ENCODE measurements at places on chromosomes 3 and 15. TPM values are rescaled to one million over a fixed set of nuclear protein-coding genes. Genes with fewer than 3 reads are reported as not detected.

- DNase-seq: no peak
These were observed 25.9 kb downstream of the LIPH start for GRCh38 chr3:185526349-185526951.

The TYRO3 gene
- total RNA-seq: 4.3 TPM

GRCh38 chr3:47910233-47910632 is 106.0 kb downstream of the MAP4 start:
- DNase-seq: no peak

GRCh38 chr3:21750080-21750696 is 822 bp downstream of the ZNF385D start:
- DNase-seq: no peak

DNA sequence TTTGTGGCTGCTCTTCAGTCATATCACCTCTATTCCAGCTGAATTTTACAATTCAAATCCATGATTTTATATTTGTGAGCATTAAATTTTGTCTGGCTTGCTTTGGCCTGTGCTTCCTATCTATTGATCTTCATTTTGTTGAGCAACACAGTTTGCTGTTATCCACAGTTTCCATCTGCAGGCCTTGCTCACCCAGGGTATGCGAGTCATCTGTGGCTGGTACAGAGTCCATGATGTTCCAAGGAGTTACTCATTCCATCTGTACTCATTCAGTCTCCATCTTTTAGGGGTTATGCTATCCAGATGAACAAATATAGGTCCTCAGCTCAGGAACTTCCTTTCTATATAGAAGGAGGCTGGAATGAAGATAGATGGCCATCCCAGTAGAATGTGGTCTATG is 70.1 kb upstream of the CCK start:
- DNase-seq: no peak

- no peak for DNase-seq
These were observed 36.0 kb upstream of the AADAC start for GRCh38 chr3:151777880-151778279.

- no peak for DNase-seq
These were observed 291.8 kb downstream of the NAALADL2 start for GRCh38 chr3:175150812-175151401.
